ENCODE measurements at places on chromosomes 2 and 18.
A peak's percentile ranks its signal among the peaks of the same experiment; 100 is the strongest.

DNA sequence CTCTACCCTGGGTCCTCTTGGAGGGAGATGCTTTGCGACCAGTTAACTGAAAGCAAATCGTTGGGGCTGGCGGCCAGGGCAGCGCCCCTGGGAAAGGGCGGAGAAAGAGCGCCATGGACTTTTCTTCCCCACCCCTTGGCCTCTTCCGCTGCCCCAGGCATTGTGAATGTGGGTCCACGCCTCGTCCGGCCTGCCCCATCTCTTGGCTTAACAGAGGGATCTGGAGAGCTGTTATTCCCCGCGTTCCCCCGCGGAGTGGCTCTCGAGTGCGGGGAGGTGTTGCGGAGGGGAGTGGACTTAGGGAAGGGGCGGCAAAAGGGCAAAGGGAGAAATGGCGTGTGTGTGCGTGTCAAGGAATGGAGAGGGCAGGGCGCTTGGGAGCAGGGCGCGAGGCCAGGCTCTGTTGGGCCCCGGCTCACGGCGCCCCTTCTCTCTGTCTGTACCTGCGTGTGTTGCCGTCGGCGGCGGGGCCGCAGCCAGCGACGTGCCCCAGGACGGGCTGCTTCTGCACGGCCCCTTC, 6.6 kb downstream of the EMX1 start:
- DNase-seq: no peak

DNA sequence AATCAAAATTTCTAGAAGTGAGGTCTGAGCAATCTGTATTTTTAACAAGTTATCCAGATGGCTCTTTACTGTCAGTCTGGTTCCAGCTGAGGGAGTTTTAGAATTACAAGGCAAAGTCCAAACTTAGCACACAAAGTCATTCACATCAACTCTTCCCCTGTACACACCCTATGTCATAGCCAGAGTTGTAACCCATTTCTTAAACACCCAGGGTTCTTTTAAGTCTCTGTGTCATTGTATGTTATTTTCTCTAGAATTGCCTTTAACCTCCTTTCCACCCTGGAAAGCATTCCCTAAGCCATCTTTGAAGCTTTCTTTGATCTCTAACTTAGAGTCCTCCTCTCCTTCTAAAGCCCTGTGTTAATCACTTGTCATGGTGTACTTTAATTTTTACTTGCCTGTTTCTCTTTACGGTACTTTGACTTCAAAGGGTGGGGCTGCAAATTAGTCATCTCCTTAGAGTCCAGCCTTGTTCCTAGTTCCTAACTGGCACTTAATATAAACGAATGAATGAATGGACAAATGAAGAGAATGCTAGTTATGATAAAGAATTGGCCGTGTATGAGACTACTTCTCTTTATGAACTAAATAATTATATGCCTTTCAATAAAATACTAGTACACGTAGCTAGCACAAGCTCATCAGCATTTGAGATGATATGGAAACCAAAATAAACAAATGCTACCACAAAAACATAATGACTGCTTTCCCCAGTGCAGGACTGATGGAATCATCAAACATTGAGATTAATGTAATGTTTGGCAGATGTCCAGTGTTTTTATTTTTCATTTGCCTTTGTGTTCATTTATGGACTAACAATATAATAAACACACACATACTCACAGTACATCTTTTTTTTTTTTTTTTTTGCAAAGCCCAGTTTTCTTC, 11.9 kb upstream of the ACTR3 start:
- DNase-seq: no peak

DNA sequence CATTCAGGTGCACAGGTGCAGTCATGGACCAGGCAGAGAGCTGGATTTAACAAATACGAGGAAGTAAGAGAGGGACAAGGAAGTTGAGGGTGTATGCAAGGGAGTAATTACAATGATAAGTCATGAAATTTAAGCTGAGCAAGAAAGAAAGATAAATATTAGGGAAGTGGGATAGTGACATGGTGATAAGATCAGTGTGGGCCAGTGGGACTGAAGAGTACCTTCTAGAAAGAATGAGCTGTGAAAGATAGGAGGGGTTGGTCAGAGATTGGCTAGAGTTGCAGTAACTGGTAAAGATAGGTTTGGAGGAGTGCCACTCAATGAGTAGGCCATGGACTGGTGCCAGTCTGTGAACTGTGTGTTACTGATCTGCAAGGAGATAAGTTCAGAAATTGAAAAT, 200.8 kb upstream of the SIX3 start:
- DNase-seq: no peak

DNA sequence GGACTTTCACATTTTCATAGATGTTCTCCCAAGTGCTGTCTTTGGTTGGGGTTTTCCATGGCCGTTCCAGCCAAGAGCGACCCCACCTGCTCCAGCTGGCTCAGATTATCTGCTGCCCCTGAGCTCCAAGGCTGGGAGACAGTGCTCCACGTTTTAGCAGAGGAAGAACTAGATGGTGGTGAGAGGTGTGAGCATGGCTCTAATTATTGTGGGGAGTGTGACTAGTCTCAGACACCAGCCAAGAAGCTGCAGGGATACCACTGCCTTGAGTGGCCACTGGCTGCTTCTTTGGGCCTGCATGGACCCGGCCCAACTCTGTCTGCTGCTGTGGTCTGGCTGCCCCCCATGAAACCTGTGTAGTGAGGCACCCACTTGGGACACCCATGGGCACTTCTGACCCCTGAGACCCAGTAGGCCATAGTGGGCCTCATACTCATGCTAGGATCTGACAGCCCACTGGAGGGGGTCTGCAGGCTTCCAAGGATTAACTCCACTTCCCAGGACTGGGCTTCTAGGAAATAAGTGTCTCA, 2.8 kb upstream of the NCL start:
- peak; percentile 53 for DNase-seq

GRCh38 chr2:125471963-125472362, 1184.0 kb upstream of the GYPC start:
- DNase-seq: no peak

GRCh38 chr2:214648520-214648919, 161.0 kb downstream of the BARD1 start:
- DNase-seq: no peak

DNA sequence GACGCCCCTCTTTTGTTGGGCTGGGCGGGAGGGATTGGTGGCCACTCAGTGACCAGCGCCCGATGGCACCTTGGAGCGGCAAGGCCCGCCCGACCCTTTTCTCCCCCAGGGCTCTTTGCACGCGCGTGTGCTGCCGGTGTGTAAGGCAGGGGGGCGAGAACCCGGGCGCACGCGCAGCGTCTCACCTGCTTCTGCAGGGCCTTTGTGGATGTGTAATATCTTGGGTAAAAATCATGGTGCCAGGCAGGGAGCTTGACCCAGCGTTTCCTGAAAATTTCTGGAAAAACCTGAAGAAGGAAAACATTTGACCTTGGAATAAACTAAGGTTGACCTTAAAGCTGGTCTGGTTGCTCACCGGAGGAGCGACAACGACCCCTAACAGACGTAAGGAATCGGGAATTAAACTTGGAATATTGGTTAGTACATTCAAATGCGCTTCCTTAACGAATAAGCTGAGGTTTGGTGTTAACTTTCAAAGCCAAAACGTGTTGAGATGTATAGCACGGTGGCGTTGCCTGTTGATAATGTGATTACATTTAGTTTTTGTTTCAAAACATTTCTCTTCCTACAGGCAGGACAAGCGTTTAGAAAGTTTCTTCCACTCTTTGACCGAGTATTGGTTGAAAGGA, 438 bp downstream of the HSPE1 start:
- no peak for DNase-seq

- no peak for DNase-seq
Observed at GRCh38 chr2:8598295-8599165, 83.3 kb upstream of the ID2 start.

DNA sequence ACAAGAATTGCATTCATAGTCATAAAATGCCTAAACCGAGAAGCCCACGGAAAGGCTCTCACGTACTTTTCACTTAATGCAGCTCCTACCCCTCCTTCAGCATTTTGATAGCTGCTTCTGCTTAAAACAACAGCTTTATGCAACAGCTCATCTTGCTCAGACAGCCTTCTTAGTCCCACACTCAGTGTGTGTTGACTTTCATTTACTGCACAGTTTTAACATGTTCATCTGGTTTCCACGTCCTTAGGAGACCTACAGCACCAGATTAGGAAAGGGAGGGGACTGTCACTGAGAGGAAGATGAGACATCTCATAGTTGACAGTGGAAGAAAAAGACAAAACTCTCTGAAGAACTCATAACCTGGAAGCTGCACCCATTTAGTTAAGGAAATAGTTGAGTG, 435.4 kb downstream of the SETBP1 start:
- DNase-seq: no peak

DNA sequence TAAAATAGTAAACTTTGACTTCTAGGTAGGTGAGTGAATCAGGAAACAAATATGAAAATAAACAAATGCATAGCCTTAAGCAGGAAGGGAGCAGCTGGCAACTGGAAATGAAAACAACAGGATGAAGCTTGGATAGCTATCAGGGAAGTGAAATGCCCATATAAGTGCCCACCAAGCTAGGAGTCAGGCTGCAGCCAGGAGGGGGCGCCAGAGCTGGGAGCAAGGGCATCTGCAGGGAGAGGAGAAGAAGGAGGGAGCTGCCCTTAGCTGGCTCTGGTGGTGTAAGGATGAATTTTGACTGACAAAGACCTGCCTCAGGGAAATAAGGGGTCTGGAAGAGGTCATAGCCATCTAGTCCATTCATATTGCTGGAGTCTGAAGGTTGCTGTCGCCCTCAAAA, 298.3 kb downstream of the TDRD15 start:
- no peak for DNase-seq

DNA sequence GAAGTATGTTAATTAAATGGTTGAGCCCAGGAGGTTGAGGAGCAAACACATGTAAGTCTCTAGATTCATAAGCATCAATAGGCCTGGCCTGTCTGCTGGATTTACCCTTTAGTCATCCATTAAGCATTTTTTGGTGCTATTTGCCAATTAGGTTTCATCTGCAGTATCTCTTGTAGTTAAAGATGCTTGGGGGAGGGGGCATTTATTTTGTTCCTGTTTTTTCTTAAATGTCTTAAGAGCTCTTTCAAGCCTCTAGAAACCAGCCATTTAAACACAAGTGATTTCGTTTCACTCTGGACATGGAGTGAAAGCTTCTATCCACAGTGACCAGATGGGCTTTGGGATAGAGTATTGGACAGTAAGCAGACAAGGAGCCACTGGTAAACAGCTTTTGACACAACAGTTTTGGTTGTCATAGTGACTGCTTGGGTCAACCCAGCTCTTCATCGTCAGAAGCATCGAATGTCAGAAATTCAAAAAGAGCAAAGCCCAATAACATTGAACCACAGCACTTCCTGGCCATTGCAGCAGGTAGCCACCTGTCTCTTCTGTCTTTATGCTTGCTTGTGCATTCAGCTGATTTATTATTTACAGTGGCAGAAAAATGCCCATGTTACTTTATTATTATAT, 4.9 kb downstream of the QPCT start:
- no peak for DNase-seq

DNA sequence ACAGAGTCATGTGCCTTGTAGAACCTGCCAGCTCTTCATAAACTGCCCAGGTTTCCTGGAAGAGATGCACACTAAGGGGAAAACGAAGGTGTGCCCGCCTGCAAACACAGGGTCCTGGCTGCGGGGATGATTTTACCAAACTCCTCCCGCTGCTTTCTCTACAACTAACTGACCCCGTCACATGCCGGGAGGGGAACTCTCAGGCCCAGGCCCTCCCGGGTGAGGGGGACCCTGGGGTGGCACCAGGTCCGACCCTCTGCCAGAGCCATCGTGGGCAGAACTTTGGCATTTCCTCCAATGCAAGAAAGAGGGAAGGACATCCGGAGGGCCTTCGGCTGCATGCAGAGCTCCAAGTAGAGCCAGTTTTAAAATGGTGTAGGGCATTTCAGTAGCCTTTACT, 28.6 kb downstream of the CAPN13 start:
- DNase-seq: no peak

Measured in coronary artery (tissue), 2 donors.